ENCODE measurements at places on chromosomes 5 and 9.

- DNase-seq = no peak
Observed at GRCh38 chr5:59209758-59210359, 627.0 kb downstream of the RAB3C start.

- no peak for DNase-seq
Observed at GRCh38 chr9:19741178-19741577, 47.7 kb downstream of the SLC24A2 start.

DNA sequence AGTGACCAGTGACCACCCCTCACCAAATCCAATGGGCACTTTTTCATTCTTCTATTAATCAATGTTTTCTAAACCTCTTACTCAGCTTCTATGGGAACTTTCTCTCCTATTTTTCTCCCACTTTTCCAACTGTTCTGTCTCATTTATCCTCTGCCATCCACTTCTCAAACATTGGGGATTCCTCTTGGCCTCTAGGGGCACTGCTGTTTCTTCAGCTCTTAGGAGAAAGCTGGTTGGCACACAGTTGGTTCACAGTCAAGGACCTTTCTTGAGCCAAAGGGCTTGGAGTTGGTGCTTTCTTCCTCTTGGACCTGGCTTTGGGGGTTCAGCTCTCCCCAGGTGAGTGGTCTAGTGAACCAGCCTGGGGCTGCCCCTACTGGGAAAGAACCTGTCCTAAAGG, 112.2 kb upstream of the LHFPL2 start:
- no peak for DNase-seq

DNA sequence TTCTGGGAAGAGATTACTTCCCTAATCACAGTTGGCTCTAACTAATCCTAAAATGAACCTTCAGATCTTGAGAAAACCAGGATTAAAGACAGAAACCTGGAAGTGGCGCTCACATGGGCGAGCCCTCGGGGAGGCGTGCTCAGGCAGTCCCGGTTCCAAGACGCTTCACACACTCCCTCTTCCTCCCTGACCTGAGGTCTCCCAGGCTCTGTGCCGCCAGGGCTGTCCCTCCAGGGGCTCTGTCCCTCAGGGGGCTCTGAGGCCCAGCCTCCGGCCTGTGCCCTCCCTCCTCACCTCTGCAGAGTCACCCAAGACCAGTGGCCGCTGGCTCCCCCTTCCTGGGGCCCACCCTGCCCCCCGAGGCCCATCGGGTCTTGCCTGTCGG, 10.2 kb downstream of the SLC9A3 start:
- no peak for DNase-seq

GRCh38 chr5:149635394-149635793, 54.1 kb downstream of the ARHGEF37 start:
- no peak for DNase-seq

DNA sequence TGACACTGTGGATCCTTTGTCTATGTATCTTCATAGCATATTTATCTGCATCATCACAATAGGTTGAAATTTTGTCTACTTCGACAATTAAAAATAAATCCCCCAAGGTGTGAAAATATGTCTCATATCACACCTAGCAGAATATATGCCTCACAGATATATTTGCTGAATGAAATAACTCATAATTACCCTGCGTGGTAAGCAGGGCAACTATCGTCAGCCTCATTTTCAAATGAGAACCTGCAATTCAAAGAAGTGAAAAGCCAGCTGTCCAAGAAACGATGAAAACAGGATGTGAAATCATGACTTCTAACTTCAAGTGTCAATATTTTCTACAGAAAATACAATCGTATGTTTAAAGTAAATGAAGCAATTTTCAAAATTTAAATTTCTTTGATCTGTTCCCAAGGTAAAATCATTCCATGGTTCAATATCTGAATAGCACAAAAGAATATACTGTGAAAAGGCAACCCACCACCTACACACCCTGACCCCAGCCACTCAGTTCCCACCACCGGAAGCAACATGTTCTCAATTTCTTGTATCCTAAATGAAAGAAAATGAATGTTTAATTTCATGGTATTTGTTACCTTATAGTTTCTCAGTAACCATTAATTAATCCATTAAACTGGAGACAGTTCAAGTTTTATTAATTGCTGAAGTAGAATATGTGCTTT, 57.1 kb downstream of the TBCA start:
- no peak for DNase-seq

DNA sequence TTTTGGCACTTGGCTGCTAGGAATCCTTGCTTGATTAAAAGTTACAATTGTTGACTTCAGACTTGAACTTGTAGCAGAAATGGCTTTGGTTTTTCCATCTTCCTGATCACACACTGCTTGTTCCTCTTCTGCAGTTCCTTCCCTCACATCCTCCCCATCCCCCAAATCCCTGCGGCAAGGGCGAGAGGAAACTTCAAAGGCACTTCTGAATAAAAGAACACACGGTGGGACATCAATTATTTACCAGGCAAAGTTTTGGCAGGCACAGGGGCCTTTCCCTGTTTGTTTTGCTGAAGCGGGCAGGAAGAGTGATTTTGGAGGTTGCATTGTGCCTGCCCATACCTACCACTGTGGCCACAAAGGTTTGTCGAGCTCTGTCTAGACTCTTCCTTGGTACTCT, 260.9 kb downstream of the KIF4B start:
- no peak for DNase-seq

GRCh38 chr5:27814983-27815382, 776.6 kb upstream of the CDH9 start:
- no peak for DNase-seq

Data from CD4-positive, alpha-beta T cell treated with Interleukin-4 for 4 hours (primary cell).